CD4-positive, alpha-beta memory T cell (primary cell): ENCODE measurements at places on chromosomes 16 and 17.
A peak's percentile ranks its signal among the peaks of the same experiment; 100 is the strongest.

DNA sequence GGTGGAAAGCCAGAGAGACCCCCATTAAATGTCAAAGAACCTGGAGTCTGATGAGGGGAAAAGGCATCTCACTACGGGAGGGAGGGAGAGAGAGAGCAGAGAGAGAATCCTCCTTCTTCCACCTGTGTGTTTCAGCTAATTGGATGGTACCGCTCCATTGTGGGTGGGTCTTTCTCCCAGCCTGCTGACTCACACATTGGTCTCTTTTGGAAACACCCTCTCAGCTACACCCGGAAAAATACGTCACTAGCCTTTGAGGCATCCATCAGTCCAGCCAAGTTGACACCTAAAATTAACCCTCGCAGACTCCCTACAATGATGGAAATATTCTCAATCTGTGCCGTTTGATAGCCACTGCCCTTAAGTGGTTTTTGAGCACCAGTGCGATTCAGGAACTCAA lies 100.4 kb downstream of the ELAC2 start:
- DNase-seq = no peak

GRCh38 chr16:81752876-81753227 lies 26.2 kb upstream of the PLCG2 start:
- DNase-seq = no peak

- DNase-seq = no peak
Observed at GRCh38 chr17:40032322-40033320, 17.4 kb downstream of the CSF3 start.

DNA sequence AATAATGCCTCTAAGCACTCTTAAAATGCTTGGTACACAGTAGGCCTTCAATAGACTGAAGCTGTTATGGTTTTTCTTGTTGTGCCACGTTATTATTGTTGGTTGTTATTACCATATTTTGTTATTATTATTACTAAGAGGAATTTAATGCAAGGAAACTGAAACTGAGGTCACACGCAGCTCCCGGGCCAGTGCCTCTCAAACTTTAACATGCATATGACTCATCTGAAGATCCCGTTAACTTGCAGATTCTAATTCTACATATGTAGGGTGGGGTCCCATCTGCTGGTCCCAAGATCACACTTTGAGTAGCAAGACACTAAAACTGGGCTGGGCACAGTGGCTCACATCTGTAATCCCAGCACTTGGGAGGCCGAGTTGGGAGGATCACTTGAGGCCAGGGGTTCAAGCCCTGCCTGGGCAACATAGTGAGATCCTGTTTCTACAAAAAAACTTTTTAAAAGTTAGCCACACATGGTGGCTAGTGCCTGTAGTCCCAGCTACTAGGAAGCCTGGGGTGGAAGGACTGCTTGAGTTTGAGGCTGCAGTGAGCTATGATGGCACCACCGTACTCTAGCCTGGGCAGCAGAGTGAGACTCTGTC lies 888 bp downstream of the ACSM5 start:
- DNase-seq = no peak

- no peak for DNase-seq
Observed at GRCh38 chr16:89613231-89613953, at the start of gene DPEP1. Gene DPEP1 (plus strand): TSS chr16:89613642. CDS start chr16:89630411, 16,769 bp downstream.

- no peak for DNase-seq
Observed at GRCh38 chr16:85017151-85017550, 5.8 kb upstream of the ZDHHC7 start.

- no peak for DNase-seq
Observed at GRCh38 chr16:89144681-89145080, 26.9 kb upstream of the CDH15 start.

GRCh38 chr16:49024896-49025295 lies 256.7 kb downstream of the CBLN1 start:
- no peak for DNase-seq

DNA sequence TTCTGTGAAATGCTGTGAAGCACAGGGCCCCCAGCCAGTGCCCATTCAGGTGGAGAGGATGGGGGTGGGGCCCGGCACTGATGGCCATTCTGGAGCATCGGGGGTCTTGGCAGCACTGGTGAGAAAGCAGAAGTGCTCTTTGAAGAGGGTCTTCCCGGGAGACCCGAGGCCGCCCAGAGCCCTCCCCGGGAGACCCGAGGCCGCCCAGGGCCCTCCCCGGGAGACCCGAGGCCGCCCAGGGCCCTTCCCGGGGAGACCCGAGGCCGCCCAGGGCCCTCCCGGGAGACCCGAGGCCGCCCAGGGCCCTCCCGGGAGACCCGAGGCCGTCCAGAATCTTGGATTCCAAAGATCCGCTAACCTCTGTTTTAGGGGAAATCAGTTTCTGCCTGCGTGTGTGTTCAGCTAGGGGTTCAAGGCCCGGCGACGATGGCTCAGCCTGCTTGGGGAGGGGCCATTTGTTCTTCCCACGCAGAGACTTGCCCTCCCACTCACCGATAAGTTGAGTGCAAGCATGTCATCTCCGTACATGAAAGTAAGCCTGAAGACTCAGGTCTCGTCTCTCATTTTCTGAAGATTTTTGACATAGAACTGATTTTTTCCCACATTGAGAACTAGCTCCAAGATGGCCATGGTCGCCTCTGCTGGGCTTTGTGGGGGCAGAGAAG lies 35.2 kb upstream of the CAPN15 start:
- no peak for DNase-seq

DNA sequence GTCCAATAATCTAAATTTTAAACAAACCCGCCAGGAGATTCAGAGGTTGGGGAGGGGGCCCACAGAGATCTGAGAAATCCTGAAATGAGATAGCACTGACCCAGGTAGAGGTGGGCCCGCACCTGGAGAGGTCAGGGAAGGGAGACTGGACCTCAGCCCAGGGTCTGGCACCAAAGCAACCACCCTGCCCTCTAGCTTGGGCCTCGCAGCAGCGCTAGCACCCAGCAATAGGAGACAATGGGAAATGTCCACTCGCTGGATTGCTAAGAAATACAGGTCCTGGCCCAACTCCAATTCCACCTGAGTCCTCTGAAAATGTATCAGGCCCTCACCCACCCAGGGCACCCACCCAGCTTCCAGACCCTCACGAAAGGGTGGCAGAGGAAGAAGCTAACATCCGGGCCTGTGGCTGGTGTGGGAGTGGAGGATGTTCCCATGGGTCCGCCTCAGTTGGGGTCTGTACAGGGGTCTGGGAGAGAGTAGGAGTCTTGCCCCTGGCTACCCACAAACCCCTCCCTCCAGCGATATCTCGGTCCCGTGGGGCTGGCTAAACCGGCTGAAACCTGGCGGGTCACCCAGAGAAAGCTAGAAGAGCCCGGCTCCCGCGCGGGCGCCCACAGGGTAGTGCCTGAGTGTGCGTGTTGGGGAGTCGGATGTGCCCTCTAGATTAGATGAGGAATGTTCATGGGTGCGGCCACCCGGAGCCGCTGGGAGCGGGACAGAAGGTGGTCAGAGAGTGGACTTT lies 1.1 kb downstream of the PLLP start:
- DNase-seq = no peak

- DNase-seq = no peak
Observed at GRCh38 chr16:75241955-75242354, 9.5 kb downstream of the BCAR1 start.

- DNase-seq = no peak
Observed at GRCh38 chr17:46730026-46730425, 88.5 kb downstream of the WNT3 start.

- DNase-seq = peak; percentile 82
Observed at GRCh38 chr17:55264645-55265298, at the start of gene HLF. Gene HLF (plus strand): TSS chr17:55264960. CDS start chr17:55265485, 525 bp downstream.

DNA sequence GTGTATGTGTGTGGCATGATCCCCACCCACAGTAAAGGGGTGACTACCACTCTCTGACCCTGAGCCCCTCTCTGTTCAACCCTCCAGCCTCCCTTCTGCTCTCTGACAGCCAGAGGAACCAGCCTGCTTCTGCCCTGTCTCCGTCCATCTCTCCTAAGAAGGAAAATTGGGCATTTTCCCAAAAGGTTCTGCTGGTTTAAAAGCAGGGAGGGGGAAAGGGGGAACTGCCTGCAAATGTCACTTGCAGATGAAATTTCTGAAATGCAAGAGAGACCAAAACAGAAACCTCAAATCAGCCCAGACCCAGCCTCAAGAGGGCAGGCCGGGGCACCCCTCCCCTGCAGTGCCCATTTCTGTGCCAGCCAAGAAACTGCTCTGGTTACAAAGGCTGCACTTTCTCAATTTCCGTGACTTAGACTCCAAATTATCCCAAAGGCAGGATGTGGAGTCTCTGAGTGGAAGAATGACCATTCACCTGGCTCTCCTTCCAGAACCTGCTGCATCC lies 197.9 kb downstream of the RBFOX3 start:
- DNase-seq = no peak

GRCh38 chr16:582614-583331 lies 7.1 kb upstream of the RAB40C start:
- DNase-seq = peak; percentile 30

DNA sequence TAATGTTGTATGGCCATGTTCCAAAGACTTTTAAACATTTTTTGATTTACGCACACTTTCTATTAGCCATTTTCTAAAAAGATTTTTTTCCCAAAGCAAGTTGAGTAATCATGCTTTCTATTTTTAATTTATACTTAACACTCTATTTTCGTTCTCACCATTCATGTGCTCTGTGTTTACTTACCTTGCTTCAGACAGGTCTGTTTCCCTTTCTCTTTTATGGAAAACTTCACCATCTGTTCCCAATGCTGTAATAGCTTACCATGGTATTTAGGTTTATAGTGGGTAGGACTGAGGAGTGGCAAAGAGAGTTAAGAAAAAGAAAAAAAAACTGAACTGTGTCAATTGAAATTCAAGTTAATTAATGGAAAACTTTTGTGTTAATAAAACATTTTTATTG lies 37.5 kb upstream of the KCNJ16 start:
- DNase-seq = no peak

DNA sequence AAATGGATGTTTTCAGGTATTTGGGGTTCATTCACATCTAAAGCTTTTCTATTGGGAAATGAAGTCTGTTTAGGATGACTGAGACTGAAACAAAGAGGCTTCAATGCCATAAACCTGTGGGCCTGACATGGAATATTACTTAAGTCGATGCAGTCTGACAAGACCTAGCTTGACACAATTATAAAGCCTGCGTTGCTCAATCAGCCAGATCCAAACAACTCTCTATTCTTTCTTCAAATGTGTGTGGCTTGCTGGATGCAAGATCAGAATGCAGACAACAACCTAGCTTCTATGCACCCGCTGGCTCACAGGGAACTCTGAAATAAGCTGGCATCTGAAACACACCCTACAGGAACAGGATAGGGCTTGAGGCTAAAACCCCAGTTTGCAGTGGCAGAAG lies 40.0 kb downstream of the RFFL start:
- no peak for DNase-seq

DNA sequence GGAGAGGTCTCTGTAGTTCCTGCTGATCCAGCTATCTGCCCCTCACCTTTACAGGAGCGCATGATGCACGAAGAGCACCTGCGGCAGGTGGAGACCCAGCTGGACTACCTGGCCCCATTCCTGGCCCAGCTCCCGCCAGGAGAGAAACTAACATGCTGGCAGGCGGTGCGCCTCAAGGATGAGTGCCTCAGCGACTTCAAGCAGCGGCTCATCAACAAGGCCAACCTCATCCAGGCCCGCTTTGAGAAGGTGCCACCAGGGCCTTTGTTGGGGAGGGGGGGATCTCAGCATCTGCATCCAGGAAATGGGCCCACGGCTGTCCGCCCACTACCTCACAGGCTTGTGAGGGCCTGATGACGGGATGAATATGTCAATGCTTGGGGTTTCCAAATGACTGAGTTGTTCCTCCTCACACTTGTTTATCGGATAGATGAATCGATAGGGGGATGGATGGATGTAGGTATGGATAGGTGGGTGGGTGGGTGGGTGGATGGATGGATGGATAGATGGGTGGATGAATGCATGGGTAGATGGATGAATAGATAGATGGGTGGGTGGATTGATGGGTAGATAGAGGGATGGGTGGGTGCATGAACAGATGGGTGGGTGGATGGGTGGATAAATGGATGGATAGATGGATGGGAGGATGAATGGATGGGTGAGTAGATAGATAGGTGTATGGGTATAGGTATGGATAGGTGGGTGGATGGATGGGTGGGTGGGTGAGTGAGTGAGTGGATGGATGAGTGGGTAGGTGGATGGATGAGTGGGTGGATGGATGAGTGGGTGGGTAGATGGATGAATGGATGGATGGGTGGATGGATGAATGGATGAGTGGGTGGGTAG lies 7.0 kb upstream of the KATNB1 start:
- DNase-seq = no peak

- DNase-seq = no peak
Observed at GRCh38 chr16:10728003-10728887, 15.4 kb upstream of the NUBP1 start.

DNA sequence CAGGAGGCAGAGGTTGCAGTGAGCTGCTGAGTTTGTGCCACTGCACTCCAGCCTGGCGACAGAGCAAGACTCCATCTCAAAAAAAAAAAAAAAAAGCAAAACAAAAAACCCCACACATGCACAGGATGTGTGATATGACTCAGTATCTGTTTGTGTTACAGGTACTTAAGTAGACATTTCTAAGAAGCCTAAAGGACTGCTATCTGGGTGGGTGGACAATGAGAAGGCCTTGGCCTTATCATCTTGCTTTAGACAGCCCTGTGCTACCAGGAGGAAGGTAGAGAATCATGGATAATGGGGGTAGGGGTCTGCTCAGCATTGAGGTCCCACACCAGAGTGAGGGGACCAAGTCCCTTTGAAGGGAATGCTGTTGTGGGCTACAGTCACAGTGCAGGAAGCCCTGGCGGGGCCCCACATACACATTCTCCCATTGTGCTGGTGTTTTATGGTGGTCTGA lies 26.7 kb downstream of the PLD6 start:
- DNase-seq = peak; percentile 62

DNA sequence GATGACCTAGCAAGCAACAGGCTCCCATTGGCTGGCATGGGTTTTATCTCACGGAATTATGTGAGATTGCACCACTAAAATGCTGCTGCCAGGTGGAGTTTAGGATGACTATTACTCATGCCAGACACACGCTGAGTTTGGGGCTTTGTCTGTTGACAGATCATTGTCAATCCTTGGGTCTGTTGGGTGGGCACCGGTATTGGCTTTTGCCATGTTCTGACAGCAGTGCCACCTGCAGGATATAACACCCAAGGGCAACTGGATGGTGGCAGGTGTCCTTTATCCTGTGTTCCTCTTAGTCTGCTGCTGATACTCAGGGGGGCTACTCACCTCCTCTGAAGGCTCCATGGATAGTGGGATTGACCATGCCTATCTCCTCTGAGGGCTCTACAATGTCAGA lies 221.6 kb upstream of the DYNLRB2 start:
- DNase-seq = no peak

GRCh38 chr17:2058586-2059546 lies 4.0 kb downstream of the HIC1 start:
- DNase-seq = no peak

GRCh38 chr17:6671431-6671830 lies 19.9 kb downstream of the C17orf100 start:
- no peak for DNase-seq

DNA sequence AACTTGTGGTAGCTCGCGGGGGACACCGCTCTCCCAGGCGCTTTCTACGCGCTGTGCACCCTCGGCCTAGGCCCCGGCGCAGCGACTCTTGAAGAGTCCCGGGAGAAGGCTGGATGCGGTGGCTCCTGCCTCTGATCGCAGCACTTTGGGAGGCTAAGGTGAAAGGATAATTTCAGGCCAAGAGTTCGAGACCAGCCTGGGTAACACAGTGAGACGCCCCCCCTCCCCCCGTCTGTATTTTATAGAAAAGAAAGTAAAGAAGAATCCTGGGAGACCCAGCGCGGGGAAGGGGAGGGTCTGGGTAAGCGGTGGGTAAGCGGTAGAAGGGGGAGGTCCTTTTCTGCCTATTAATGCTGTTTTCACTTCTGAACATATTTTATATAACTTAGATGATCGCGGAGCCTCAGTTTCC lies 486 bp upstream of the PLLP start:
- DNase-seq = no peak
